ENCODE measurements at places on chromosomes 5 and 9.

- DNase-seq: no peak
Measured at GRCh38 chr5:43110606-43111170, 10.0 kb upstream of the ZNF131 start.

DNA sequence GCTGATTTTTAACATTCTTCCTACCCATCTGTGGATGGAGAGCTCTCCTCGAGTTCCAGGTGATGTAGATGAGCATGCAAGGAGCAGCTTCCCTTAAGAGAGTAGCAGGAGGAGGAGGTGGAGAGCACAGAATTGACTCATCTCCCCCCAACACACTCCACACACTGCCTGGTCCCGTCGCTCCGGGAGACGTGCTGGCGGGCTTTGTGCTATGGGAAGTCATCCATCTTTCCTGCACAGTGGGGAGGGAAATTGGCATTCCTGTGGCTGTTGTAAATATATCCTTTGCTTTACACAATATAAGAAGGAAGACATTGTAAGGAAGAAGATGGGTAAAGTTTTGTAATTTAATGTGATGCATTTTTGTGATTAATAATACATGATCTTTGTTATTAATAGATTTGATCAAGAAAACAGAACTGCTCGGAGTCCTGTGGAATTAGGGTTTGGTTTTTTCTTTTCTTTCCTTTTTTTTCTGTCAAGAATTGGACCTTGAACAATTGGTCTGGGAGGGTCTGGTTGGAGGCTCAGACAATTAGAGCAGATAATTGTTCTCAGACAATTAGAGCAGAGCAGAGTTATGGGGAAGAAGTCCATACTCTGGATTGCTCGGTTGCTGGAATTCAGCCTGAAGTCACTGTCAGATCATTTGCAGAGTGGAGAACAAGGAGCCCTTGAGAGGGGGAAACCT lies 297.8 kb downstream of the GADD45G start:
- no peak for DNase-seq

GRCh38 chr9:113854310-113854709 lies 21.8 kb upstream of the ZNF618 start:
- no peak for DNase-seq

- DNase-seq: no peak
Measured at GRCh38 chr5:126801992-126802294, 25.0 kb downstream of the LMNB1 start.

DNA sequence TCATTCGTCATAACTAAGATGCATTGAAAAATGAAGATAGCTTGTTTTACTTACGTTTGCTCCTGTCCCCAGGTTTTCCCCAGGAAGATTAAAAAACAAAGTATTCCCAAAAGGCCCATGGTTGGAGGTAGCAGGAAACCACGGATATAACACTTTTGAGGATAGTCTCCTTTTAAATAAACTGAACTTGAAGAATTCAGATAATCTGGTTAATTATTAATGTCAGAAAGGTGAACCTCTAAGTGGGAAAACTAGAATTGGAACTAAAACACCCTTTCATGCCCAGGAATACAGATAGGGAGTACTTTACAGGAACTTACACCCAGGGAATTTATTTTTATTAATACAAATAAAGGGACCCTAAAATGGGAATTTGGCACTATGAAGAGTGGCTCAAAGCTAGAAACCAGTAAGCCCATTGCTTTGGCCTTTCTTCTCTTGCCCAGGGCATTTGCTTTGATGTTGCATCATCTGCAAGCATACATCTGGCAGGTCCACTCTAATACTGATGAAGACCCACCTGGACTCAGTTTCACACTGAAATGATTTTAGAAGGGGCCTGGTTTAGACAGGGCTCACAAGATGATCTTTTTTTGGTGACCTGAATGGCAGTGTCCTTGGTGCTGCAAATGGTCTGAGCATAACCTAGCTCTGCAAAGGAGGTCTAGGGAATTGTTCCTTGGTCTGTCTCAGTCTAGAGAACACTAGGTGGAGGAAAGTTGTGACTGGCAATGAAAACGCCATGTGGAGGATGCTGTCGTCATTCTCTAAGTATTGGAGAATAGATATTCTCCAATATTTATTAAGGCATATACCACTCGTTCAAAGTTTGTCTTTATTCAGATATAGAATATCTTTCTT lies at the start of gene C5:
C5 (minus strand) TSS at position 148 of the 861 bp plus-strand sequence; CDS start at position 119, 29 bp downstream.
- DNase-seq: no peak

DNA sequence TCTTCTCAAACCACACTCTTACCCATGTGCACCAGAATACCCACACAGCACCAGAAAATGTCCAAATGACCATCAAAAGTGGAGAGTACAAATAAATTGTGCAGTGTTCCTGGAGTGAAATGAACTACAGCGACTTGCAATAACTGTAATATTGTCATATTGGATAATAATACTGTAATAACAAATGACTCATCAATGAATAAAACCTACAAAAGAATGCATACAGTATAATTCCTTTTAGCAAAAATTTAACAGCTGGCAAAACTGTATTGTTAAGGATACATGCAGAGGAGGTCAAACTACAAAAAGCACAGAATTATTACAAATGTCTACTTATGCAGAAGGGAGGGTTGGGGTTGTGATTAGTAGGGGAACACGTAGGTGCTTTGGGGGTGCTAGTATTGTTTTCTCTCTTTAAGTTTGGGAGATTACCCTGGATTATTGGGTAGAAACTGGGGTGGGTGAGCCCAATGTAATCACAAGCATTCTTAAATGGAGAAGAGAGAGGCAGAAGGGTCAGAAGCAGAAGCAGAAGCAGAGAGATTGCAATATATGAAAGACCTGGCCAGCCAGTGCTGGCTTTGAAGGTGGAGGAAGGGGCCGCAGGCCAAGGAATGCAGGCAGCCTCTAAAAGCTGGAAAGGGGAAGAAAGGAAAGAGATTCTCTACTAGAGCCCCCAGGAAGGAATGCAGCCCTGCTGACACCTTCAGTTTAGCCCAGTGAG lies 21.8 kb downstream of the IRF1 start:
- DNase-seq: no peak

DNA sequence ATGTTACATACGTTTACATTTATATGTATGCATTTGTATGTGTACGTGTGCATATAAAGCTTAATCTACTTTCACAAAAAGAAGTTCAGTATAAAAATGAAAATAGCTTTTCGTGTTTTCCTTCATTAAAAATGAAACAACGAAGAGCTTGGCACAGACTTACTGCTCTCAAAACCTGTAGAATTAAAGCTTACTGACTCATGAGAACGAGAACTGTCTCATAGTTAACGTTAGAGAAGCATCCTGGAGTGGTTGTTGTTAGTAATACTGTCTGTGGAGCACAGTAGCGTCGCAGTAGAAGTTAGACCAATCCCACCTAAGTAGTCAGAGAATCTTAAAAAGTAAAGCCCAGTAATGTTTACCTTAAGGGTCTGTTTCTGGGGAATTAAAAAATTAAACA lies 1.3 kb downstream of the MAT2B start:
- no peak for DNase-seq

- DNase-seq: no peak
Measured at GRCh38 chr9:109256336-109256735, 64.5 kb downstream of the EPB41L4B start.

DNA sequence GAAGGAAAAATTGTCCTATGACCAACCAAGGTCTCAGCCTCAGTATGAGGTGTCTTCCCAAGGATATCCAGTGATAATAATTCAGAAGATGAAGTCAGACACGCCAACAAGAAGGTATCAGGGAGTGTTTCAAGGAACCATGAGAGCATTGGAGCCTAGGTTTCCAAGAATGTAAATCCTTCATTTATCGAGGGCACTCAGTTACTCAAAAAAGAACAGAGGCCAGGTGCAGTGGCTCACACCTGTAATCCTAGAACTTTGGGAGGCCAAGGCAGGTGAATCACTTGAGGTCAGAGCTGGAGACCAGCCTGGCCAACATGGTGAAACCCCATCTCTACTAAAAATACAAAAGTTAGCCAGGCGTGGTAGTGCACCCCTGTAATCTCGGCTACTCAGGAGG lies 70.8 kb downstream of the PLAC8L1 start:
- no peak for DNase-seq

DNA sequence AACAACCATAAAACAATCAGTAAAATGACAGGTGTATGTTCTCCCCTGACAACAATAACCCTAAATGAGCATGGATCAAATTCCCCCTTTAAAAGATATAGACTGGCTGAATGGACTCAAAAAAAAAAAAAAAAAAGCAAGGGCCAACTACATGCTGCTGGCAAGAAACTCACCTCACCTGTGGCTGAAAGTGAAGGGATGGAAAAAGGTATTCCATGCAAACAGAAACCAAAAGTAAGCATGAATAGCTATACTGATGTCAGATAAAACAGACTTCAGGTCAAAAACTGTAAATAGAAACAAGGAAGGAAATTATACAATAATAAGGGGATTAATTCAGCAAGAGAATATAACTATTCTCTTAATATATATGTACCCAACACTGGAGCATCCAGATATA lies 54.2 kb upstream of the SSBP2 start:
- DNase-seq: no peak

DNA sequence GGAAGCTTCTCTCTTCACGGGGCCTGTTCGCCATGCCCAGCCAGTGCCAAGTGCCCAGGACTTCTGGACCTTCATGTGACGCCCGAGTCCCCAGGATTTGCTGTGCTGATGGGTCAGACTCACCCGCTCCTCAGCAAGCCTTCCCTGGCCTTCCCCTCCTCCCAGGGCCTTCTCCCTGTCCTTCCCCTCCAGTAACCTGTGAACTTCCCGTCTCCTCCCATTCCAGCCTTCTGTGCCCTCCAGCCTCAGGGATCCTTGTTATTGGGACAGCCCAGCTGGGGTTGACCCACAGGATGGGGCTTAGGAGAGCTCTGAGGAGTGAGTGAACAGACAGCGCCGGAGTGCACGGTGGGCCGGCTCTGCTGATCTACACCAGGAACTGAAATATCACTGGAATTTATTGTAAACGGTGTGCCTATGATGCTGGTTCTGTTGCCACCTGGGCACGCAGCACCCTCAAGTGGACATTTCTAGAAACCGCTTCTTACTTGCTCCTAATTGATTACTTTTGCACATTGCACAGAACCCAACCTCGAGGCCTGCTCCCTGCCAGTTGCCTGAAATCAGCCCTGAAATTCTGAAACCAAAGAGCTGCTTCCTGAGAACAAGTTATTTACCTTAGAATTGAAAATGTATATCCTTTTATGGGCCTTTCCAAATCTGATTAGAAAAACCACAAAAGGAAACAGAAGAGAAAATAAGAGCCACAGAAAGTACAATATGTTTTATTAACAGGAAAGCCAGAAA lies 1.5 kb downstream of the SPAAR start:
- DNase-seq: peak; percentile 20

DNA sequence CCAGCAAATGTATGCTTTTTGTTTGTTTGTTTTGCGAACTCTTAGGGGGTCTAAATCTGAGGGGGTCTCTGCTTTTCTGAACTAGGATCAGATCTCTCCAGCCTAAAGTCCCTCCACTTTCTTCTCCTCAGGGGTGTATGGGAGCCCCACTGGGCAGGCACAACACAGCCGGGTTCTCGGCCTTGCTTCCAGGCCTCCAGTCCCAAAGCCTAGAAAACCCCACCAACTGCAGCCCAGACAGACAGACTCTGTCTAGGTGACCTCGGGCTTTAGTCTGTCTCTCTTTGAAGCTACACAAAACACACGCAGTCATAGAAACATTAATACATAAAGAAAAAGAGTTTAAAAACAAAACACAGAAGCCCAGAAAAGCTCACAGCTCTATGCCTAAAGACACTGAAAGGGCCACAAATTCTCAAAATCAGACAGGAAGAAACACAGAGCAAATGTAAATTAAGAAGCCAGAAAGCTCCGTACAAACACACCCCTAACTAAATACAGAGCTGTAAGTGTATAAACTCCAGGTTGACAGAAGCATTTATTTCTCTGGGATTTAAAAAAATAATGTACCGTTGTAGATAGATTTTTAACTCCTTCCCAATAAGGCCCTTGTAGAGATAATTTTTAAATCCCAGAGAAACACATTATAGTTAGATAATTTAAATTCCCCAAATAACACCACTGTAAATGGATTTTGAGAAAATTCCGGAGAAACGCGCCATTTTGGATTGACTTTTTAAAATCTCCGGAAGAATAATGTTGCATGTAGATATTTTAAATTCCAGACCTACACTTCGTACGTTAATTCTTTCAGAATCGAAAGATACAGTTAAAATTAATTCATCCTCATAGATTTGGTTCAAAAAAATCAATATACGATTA lies 2.0 kb downstream of the PITX1 start:
- no peak for DNase-seq

- DNase-seq: no peak
Measured at GRCh38 chr5:95822043-95822541, 434 bp downstream of the GLRX start.

DNA sequence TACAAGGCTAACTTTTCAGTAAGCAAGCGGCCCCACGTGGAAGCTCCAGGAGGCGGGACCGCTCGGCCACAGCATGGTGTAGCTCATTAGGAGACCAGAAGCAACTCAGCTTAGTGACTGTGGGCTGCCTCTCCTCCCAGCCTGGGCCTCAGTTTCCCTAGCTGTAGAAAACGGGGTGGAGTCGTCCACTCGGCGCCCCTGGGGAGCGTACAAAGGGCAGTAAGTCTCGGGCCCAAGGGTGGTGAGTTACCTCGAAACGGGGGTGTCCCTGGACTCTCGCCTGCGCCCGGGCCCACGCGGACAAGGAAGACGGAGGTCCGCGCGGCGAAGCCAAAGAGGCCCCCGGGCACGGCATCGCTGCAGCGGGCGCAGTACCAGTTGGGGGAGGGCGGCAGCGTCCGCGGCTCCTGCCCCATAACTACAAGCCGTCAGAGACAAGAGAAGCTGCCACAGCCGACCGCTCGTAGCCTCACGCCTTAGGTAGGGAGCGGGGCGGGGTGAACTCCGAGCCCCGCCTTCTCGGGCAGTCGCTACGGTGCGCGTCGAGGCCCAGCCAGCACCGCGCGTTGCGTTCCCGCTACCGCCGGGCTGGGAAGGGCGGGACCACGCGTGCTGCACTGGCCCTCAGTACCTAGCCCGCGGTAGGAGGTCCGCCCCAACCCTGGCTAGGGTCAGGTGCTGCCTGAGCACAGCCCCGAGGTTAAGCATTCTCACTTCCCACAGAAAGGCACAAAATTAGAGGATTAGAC lies at the start of gene GEMIN5:
GEMIN5 (minus strand) TSS at position 494 of the 749 bp plus-strand sequence; CDS start at position 416, 78 bp downstream.
- peak; percentile 35 for DNase-seq

DNA sequence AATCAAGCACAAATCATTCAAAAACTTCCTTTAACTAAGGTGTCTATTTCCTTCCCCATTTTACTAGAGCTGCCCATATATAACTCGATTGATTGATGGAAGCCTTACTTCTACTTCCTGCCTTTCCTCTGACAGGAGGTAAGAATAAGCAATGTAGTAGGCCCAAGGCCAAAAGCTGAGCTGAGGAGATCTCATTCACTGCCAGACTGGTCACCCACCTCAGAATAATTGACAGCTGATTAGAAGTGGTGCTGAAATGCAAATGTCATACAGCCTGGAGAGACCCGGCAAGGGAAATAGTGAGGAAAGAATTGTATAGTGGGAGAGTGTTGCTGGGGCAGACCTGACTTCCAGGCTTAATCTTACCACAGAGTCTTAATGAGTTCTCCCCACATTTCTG lies 239.9 kb downstream of the SAXO1 start:
- DNase-seq: no peak

GRCh38 chr9:116817762-116818161 lies 130.7 kb downstream of the TRIM32 start:
- no peak for DNase-seq
